ENCODE measurements at places on chromosomes 1 and 21. TPM values are rescaled to one million over a fixed set of nuclear protein-coding genes. Genes with fewer than 3 reads are reported as not detected.

DNA sequence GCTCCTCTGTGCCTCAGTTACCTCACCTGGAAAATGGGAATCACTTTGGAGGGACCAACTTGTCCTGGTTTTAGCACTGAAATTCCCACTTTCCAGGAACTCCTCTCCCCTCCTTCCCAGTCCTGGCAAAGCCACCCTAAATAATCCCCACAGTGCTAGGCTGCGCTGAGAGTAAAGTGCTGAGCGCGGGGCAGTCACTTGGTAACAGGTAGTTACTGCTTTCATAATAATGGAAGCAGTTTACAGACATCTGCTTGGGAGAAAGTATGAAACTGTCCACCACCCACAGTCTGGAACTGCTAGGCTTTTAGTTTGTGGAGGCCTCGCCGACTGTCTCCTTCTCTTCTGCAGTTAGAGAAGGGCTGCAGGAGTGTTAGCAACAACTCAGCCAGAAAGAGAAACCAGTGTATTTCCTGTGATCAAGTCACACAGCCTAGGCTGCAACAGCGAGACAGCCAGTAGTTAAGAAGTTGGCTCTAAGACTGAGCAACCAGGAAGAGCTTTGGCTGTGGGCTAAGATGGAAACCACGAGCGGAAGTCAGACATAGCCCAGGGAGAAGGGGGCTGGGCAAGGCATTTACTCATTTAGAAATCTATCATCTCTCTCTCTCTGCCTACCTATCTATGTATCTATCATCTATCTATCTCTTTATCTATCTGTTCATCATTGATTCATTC lies 30.8 kb upstream of the ABCG1 start:
- H3K27me3 ChIP-seq: no peaks in the 10 kb centered on the region
- no peaks in the 10 kb centered on the region for H3K4me1 ChIP-seq
- no peak overlapping the region for H3K27ac ChIP-seq
- no peak overlapping the region for H3K4me3 ChIP-seq
- no peaks in the 10 kb centered on the region for H3K36me3 ChIP-seq

DNA sequence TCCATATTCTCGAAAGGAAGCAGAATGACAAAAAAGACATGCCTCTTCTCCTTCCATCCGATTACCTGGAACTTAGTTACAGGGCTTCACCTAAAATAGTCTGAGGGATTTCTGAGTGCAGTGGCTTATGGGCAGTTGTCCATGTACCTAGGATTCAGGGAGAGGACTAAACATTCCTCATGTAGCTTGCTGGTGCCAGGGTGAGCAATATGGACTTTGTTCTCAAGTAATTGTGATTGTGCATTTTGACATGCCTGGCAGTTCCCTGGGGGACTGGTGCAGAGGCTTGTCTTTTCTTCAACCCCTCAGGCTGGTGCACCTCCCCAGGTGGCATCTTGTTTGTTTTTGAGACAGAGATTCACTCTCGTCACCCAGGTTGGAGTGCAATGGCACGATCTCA lies 6.1 kb upstream of the PSEN2 start:
- H3K27ac ChIP-seq: no peak overlapping the region
- no peaks in the 10 kb centered on the region for H3K27me3 ChIP-seq
- no peak overlapping the region for H3K4me3 ChIP-seq
- H3K36me3 ChIP-seq: no peaks in the 10 kb centered on the region
- no peak for DNase-seq

- H3K27ac ChIP-seq: no peak overlapping the region
- no peak overlapping the region for H3K4me3 ChIP-seq
- H3K36me3 ChIP-seq: no peaks in the 10 kb centered on the region
Measured at GRCh38 chr1:64906447-64906846, 59.9 kb downstream of the JAK1 start.

GRCh38 chr1:185080422-185080821 lies 35.1 kb downstream of the RNF2 start:
- H3K4me3 ChIP-seq: no peak overlapping the region
- H3K27me3 ChIP-seq: no peaks in the 10 kb centered on the region
- no peak for DNase-seq
- H3K4me1 ChIP-seq: no peaks in the 10 kb centered on the region

KCNJ9 gene
- 0.01 TPM for polyA plus RNA-seq

ZBTB37 gene
- 4.4 TPM for polyA plus RNA-seq

CELSR2 gene
- polyA plus RNA-seq: 0.90 TPM

- H3K4me1 ChIP-seq: no peaks in the 10 kb centered on the region
- no peak overlapping the region for H3K4me3 ChIP-seq
- no peak for DNase-seq
- H3K36me3 ChIP-seq: no peaks in the 10 kb centered on the region
- no peak overlapping the region for H3K27ac ChIP-seq
Measured at GRCh38 chr1:240860023-240860422, 248.1 kb upstream of the GREM2 start.

GRCh38 chr1:42877380-42877779 lies 31.0 kb downstream of the ZNF691 start:
- no peak overlapping the region for H3K4me3 ChIP-seq
- DNase-seq: no peak
- H3K36me3 ChIP-seq: no peaks in the 10 kb centered on the region
- H3K4me1 ChIP-seq: no peaks in the 10 kb centered on the region
- no peak overlapping the region for H3K27ac ChIP-seq
- H3K27me3 ChIP-seq: no peaks in the 10 kb centered on the region

DDR2 gene
- 25.6 TPM for polyA plus RNA-seq

DNA sequence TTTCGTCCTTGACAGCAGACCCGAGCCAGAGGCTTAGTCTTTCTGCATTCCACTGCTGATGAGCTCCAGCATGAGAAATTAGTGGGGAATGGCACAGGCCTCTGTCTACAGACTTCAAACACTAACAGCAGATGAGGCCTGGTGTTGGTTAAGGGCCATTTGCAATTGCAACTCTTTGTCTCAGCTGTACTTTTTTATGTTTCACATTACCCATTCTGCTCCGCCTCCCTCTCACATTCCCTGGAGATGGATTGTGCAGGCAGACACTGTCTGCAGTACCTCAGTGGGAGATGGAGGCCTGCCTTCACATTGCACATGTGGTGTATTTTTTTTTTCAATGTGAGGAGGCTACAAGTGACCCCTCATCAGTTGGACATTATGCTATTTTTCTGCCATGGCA lies 370.2 kb downstream of the DUSP10 start:
- H3K4me3 ChIP-seq: no peak overlapping the region
- no peaks in the 10 kb centered on the region for H3K36me3 ChIP-seq
- H3K4me1 ChIP-seq: no peaks in the 10 kb centered on the region
- no peak for DNase-seq
- H3K27me3 ChIP-seq: no peaks in the 10 kb centered on the region
- H3K27ac ChIP-seq: no peak overlapping the region

DNA sequence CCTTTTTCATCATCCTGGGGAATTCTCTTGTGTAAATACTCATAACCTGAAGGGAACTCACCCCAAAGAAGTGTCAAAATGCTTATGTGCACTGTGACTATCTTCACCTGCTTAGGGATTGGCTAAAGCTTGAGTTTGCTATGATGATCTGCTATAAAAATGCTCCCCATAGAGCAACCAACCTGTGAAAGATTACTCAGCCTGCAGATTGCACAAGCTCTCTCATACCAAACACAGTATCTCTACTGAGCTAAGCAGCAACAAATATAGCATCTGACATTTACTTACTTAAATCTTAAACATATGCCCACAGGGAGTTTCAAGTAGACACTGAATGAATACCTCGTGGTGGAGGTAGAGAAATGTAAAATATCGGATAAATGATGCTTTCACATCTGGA lies 725.8 kb downstream of the MRPL39 start:
- H3K27me3 ChIP-seq: no peaks in the 10 kb centered on the region
- H3K4me1 ChIP-seq: no peaks in the 10 kb centered on the region
- H3K4me3 ChIP-seq: no peak overlapping the region
- H3K27ac ChIP-seq: no peak overlapping the region
- no peaks in the 10 kb centered on the region for H3K36me3 ChIP-seq
- DNase-seq: no peak
